GM13977 (cell line): ENCODE measurements at places on chromosomes 6 and 20.
A peak's percentile ranks its signal among the peaks of the same experiment; 100 is the strongest.

GRCh38 chr6:119197271-119197670 is 118.8 kb upstream of the FAM184A start:
- DNase-seq = no peak

DNA sequence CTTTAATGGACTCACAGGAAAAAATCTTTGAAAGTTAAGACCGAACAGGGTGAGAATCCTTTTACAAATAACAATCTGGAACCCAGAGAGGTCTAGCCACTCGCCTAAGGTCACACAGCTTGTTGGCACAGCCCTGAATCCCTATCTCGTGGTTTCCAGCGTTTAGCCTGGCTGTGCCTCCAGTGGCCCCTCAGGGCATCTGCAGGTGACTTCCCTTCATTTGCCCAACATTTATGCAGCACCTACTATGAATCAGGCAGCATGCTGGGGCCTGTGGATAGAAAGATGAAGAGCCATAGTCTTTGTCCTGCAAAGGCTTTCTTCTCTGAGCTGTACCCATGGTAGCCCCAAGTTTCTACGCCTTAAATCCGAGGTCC is 2.6 kb upstream of the NR2E1 start:
- DNase-seq = no peak

GRCh38 chr6:135358985-135359384 is 138.6 kb downstream of the AHI1 start:
- DNase-seq = no peak

DNA sequence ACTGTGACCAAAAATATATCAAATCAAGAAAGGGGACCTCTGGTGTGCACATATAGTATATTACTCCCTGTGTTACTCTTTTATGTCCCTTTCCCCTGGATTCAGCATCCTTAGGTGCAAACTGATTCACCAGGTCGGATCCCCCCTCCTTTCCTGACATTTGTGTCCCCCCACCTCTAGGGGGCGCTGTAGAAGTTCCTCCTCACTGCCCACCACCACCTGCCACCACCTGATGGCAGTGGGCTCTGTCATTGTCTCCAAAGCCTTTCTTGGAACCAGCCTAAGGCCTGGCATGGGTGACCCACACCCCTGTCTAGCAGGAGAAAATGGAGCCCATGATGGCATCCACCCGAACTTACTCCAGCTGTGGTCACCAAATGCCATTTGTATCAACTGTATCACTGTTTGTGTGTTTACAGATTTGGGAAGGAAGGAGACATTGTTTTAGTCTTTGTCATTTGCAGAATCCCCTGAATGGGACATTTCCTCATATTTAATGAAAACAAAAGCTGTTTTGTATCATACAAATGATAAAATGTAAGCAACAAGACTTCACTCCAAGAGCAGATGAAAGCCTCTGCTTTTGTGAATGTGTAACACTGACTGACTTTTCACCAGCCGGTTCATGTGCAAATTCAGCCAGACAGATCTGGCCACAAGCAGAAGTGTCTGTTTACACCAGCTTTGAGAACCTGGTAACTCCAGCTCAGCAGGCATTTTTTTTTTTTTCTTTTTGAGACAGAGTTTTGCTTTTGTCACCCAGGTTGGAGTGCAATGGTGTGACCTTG is 66.2 kb downstream of the ARMC2 start:
- DNase-seq = peak; percentile 18
